ENCODE measurements at places on chromosomes 12 and 14. TPM values are rescaled to one million over a fixed set of nuclear protein-coding genes. Genes with fewer than 3 reads are reported as not detected.

Gene NFE2
- not detected for total RNA-seq

Gene TAMALIN
- 47.4 TPM for total RNA-seq

Gene ABCC9
- total RNA-seq: 0.05 TPM

Gene TECPR2
- total RNA-seq: 6.3 TPM

Gene RFX4
- not detected for total RNA-seq

Gene CCDC196
- total RNA-seq: not detected

Gene KLRB1
- total RNA-seq: not detected

Gene PAX9
- not detected for total RNA-seq

Gene FSCB
- total RNA-seq: not detected

Gene TEDC1
- total RNA-seq: 31.2 TPM

Gene AICDA
- not detected for total RNA-seq

Gene NRIP2
- total RNA-seq: not detected

Gene DBX2
- total RNA-seq: not detected

Gene SUOX
- total RNA-seq: 18.0 TPM

Gene PTPRQ
- total RNA-seq: not detected

Gene VRTN
- total RNA-seq: not detected

Gene C12orf60
- total RNA-seq: 1.1 TPM

Gene CLEC7A
- total RNA-seq: not detected

Gene POTEM
- not detected for total RNA-seq

Gene CLEC4D
- not detected for total RNA-seq

Gene CLEC1B
- total RNA-seq: not detected

Gene ANO4
- total RNA-seq: 0.25 TPM

Gene SYNDIG1L
- total RNA-seq: not detected

Gene TMTC1
- total RNA-seq: 9.3 TPM

Gene SMIM41
- not detected for total RNA-seq

All from mammary microvascular endothelial cell (primary cell).